ENCODE measurements at places on chromosomes 1 and 21. TPM values are rescaled to one million over a fixed set of nuclear protein-coding genes. Genes with fewer than 3 reads are reported as not detected.

DISP3 gene
- not detected for total RNA-seq

CYP4X1 gene
- 0.90 TPM for total RNA-seq

DNA sequence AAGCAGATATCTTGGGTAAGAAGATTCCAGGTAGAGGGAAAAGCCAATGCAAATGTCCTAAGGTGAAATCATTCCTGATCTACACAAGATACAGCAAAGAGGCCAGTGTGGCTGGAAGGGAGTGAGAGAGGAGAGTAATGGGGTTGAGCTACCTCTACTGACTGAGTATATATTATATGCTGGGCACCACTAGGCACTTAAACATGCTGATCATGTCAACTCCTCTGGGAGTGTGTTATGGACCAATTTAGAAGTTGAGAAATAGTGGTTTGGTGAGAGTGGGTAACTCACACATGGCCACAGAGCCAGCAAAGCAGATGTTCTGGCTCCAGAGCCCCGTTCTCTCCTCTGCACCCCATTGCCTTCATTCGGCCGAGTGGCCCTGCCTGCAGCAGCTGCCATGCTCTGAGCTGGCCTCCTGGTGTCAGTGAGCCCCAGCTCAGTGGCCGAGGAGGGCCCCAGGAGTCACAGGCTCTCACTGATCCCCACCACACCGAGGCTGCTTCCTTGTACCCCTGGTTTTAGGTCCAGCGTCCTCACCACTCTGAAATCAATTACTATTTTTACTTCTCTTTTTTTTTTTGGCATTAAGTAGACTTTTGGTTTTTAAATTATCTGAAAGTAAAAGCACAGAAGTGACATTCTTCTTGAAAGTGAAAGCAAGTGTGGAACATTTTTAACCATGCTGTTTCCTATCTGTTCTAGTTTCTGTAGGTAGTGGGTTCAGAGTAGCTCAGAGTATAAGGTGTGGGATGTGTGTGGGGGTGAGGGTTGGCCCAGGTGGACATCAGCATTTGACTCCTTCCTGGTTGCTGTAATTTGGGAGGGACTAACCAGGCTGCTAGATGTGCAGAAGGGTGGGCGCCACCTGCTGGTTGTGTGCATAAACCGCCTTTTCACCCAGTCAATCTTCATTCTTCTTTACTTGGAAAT lies 45.8 kb upstream of the CRNN start:
- no peak overlapping the region for H3K27ac ChIP-seq
- no peak overlapping the region for H3K4me3 ChIP-seq
- H3K4me1 ChIP-seq, result no peaks in the 10 kb centered on the region
- no peaks in the 10 kb centered on the region for H3K27me3 ChIP-seq

DNA sequence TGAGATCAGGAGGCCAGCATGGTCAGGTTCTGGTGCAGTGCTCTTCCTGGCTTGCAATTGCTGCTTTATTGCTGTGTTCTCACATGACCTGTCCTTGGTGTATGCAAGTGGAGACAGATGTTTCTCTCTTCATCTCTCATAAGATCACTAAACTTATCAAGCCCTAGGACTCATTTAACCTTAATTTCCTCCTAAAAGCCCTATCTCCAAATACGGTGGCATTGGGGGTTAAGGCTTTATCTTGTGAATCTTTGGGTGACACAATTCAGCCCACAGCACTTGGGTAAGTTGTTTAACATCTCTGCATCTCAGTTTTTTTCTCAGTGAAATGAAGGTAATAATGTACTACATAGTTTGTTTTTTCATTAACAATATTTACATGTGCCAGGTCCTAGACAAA lies 152.4 kb downstream of the RWDD3 start:
- no peak overlapping the region for H3K4me3 ChIP-seq
- no peak overlapping the region for H3K27ac ChIP-seq
- no peaks in the 10 kb centered on the region for H3K36me3 ChIP-seq
